ENCODE measurements at places on chromosomes 11 and 22.

- peak; percentile 23 for DNase-seq
Measured at GRCh38 chr11:2771758-2772466, 72.1 kb upstream of the KCNQ1OT1 start.

GRCh38 chr11:70872955-70873735, 379.2 kb downstream of the SHANK2 start:
- DNase-seq: no peak

GRCh38 chr11:36330411-36330810, 34.3 kb downstream of the PRR5L start:
- DNase-seq: no peak

DNA sequence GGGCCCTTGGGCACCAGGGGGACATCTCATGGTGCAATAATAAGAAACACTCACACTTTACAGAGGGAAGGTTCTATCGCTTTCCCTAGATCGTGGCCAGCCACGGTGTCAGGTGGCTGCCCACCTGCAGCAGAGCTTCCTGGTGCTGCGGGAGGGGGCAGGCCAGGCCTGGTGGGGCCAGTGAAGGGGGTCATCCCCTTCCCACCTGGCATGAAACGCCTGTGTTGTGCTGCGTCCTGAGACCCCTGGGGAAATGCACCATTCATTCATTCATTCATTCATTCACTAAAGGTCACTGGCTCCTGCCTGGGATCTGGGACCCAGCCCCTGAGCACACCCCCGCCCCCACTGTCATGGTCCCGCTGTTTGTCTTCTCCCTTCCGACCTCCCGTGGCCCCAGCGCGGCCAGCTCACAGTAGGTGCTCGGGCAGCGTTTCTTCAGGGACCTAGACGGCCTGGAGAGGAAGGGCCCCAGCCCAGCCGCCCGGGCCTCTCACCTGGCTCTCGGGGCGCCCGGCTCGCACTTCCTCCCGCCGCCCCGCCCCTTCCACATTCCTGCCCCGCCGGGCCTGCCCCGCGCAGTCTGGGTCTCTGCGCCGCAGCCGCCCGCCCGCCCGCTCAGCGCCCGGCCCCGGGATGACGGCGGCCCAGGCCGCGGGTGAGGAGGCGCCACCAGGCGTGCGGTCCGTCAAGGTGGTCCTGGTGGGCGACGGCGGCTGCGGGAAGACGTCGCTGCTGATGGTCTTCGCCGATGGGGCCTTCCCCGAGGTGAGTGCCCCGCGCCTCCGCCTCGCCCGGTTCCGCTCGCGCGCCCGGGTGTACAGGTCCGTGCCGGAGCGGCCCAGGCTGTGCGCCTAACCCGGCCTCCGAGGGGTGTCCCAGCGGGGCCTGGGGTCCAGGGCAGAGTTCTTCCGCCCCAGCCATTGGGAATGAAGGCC, at the start of gene RHOD:
RHOD (plus strand) TSS at position 581 of the 938 bp plus-strand sequence; CDS start at position 637, 56 bp downstream.
- DNase-seq: no peak

- no peak for DNase-seq
Measured at GRCh38 chr22:26681395-26681821, 24.0 kb downstream of the MIAT start.

- peak; percentile 36 for DNase-seq
Measured at GRCh38 chr11:65426839-65427690, 4.5 kb downstream of the NEAT1 start.

GRCh38 chr22:50272044-50272802, 2.0 kb upstream of the MAPK11 start:
- DNase-seq: no peak

DNA sequence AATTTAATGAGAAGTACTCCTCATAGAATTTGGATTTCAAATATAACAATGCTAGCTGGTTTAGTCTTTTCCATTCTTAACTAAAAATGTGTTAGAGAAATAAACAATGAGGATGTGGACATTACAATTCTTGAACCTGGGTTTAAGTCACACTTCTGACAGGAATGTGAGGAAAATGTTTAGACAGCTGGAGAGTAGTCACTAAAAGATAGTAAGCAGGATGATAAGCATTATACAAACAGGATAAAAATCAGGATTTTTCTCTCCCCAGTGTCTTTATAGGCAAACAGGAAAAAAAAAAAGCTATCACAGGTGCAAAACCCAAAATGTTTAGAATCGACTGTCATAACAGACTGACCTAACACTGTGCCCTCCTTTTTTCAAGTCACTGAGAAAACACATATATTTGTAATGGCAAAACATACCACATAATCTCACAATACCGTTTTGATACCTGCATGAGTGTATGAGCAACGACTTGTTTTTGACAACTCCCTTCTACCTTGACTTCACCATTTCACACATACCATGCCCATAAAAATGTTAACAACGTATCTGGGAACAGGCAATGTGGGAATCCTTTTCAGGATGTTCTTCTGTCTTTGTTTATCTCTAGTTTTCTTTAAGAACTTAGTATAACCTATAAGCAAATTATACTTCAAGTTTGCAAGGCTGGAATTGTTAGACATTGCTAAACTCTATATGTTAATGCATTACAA, 242.0 kb downstream of the SBF2 start:
- DNase-seq: no peak

DNA sequence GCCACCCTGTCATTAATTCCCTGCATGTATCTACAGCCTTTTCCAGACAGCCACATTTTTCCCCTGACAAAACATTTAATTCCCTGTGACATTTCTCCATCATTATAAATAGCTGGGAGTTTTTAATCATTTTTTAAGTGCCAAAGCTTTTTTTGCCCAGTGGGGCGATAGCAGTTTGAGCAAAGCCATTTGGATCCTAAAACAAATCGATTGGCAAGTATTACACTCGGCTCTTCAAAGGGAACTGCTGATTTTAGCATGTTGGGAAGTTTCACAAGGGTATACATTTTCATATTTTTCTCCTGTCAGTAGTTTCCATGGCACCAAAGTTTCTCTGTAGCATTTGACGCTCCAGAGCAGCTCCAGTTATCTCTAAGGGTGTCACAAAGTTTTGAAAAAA, 210.8 kb downstream of the HIPK3 start:
- DNase-seq: no peak

DNA sequence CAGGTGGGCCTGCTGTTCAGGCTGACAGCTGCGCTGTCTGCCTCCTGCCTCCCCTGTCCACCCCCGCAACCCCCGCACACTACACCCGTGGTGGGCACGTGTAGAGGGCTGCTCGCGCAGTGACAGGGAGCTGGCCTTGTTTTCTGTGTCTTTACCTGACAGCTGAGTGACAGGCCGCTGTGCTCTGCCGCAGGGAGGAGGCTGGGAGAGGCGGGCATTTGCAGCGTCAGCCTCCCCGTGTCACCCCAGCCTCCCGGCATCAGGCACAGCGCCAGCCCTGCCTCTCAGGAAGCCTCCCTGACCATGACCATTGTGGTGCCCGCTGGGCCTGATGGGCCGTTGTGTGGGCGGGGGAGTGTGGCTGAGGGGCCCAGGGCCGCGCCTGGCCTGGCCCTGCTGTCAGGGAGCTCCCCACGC, 32.0 kb upstream of the RELT start:
- DNase-seq: no peak

- DNase-seq: no peak
Measured at GRCh38 chr11:120883404-120884080, 140.4 kb upstream of the TBCEL start.

- DNase-seq: no peak
Measured at GRCh38 chr11:68780829-68781228, 29.5 kb upstream of the TESMIN start.

GRCh38 chr11:16434036-16434435, 77.7 kb upstream of the SOX6 start:
- DNase-seq: no peak
